Stimulated activated CD8-positive, alpha-beta memory T cell treated with anti-CD3 and anti-CD28 coated beads, Interleukin-4, amount 100 ng/mL, for 1 hour (primary cell): ENCODE measurements at places on chromosomes 13 and 19.

- DNase-seq, result no peak
Observed at GRCh38 chr13:79830945-79831344, 350.0 kb downstream of the NDFIP2 start.

DNA sequence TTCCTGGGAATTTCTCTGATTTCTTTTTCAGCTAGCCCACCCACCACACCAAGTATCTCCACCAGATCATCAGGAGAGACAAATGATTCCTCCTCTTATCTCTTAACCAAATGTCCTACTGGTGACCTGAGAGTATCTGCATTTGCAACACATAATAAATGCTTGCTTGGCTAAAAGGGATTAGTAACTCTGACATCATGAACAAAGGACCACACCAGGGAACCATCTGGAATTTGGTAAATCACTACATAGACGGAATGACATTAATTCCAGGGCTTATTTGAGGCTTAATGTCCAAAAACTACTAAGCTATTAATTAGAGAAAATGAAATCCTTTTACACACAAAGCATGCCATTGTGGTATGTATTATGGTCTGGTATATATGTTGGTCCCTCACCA, 139.0 kb downstream of the RAP2A start:
- no peak for DNase-seq

- DNase-seq, result no peak
Observed at GRCh38 chr19:39246951-39247669, 1.5 kb downstream of the IFNL4 start.

- DNase-seq, result no peak
Observed at GRCh38 chr19:40571005-40571318, 5.7 kb upstream of the SHKBP1 start.

DNA sequence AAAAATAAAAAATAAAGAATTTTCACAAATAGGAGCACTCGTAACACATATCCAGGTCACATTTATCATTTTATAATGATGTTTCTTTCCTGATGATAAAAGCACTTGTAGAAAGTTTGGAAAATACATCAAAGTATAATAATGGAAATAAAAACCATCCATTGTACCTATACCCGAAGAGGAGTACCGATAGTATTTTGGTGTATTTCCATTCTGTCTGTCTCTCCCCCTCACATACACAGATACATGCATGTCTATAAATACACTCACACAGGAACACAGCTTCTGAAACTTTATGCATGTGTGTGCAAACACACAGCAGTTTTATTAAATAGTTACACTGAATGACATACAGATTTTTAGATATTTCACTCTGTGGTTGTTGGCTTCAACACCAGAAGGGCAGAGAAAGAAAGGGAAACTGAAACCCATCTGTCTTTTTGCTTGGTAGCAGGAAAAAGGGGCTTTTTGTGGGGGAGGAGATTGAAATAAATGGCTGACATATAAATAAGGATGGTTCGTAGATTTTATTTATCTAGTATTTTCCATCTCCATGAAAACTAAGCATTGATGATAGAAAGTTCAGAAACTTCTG, 114.8 kb downstream of the LRCH1 start:
- no peak for DNase-seq

DNA sequence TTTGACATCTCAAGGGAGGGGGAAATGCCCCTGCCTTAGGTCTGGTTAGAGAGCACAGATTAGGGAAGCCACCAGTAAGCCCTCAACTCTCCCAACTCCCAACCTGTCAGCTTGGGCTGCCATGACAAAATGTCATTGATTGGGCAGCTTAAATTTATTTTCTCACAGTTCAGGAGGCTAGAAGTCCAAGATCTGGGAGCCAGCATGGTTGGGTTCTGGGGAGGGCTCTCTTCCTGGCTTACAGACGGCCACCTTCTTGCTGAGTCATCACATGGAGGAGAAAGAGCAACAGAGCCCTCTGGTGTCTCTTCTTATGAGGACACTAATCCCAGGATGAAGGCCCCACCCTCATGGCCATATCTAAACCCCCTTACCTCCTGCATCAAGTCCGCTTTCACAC, 24.2 kb downstream of the C19orf12 start:
- DNase-seq, result no peak
